ENCODE measurements at places on chromosomes 7 and 10.

DNA sequence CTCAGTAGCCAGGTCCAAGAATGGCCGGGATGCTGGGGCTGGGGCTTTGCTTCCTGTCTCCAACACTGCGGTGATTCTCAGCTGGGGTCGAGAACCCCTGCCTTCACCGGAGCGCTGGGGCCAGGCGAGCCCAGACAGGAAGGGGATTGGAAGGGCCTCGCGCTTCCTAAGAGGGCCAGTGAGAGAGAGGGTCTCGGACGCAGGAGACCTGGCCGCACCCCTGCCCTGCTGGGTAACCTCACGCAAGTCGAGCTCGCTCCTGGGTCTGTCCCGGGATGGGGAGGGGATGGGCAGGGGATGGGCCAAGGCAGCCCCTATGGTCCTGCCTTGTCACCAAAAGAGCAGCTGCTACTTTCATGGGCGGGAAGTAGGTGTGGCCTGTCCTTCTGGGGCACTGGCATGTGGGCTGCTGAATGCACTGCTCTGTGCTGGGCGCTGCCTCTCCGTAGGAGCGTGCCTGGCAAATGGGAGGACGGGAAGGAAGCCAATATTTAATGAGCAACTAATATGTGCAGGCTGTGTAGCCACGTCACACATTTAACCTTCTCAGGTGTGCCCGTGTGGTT is 20.0 kb downstream of the KCNK18 start:
- DNase-seq: no peak

DNA sequence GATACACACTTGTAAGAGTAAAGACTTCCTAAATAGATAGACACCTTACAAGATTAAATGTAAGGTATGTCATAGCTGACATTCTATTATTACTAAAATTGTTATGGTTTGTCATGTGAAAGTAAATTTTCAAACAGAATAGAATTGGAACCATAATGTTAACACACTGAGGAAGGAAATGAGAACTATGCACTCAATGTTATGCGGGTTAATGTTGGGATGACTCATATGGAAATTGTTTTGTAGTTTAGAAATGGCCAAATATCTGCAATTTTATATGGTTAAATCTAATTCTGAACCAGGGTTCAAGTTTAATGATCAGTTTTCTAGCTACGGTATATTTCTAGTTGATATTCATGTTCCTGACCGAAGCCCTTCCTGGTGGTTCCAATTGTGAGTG is 214.2 kb upstream of the ADO start:
- no peak for DNase-seq

GRCh38 chr7:24727154-24728120 is 29.8 kb downstream of the GSDME start:
- DNase-seq: no peak

GRCh38 chr7:105131033-105131656 is 117.1 kb downstream of the KMT2E start:
- no peak for DNase-seq

DNA sequence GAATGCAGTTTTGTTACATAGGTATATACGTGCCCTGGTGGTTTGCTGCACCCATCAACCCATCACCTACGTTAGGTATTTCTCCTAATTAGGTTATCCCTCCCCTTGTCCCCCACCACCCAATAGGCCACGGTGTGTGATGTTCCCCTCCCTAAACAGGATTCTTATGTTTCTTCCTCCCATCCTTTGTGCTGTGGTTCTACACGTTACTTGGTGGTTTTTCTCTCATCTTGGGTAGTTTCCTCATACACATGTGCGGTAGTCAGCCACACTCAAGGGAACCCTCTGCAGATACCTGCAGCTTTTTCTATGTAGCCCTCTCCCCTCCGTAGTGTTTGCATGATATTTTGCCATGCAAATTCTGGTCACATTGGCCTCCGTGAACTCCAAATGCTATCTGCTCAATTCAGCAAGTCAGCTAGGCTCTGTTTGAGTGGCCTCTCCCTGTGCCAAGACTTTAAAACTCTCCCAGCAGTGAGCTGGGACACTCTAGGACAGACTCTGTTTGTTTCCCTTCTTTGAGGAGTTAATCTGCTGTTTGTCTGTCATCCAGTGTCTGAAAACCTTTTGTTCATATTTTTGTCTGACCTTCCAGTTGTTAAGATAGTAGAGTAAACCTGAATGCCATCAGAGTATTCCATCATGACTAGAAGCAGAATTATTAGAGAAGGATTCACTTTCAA is 41.0 kb downstream of the RABGEF1 start:
- no peak for DNase-seq

DNA sequence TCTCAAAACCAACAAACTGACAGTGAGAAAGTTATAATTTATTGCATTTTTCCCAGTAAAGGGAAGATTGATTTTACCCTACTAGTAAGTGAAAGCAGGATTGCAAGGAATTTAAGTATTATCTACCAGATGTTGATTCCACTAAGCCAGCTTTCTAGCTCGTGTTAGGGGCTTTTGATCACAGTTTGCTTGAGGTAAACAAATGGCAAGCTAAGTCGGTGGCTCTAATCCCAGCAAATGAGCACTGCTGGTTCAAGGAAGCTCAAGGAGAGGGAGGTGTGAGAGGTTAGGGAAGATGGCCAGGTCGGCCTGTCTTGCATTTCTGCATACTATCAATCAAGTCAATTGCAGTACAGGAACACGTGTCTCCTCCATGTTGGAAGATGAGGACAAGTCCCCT is 448.7 kb upstream of the POM121L12 start:
- DNase-seq: no peak

- peak; percentile 46 for DNase-seq
These were observed 18.4 kb upstream of the SORCS3 start for GRCh38 chr10:104622598-104623209.

GRCh38 chr10:130897815-130898214 is 413.7 kb downstream of the TCERG1L start:
- no peak for DNase-seq

- DNase-seq: no peak
These were observed 9.4 kb downstream of the ING3 start for GRCh38 chr7:120959929-120960484.

DNA sequence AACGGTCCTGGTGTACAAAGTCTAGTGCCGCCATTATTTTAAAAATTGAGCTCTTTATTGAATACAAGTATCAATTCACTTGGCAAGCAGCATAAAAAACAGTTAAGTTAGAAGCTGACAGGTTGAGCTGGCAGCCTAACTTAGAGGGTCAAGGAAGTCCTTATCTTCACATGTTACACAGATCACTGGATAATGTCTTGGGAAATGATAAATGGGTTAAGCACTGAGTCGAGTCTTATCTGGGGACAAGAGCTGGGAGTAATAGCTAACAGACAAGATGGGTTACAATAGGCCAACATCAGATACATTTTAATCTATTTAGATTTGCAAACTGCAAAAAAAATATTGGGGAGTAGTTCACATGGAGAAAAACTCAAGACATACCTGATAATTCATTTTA is 34.2 kb downstream of the SLC18A2 start:
- DNase-seq: no peak

DNA sequence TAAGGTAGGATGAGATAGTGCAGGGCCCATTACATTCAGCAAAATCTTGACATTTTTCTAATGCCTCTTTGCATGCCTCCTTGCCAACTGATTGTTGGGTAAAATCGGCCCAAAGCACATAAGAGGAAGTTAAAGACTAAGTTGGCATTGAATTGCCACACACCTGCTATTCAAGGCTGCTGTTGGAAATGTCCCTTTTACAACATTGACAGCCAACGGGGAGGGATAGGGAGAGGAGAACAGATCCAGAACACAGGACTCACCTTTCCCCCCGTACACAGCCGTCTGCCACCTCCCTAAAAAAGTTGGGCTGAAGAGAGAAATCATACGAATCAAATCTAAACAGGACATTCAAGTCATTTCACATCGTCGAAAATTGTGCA is 695 bp downstream of the FAM237B start:
- DNase-seq: no peak
